AG04450 (cell line): ENCODE measurements at places on chromosomes 6 and 20. TPM values are rescaled to one million over a fixed set of nuclear protein-coding genes. Genes with fewer than 3 reads are reported as not detected.

The ERVFRD-1 gene
- polyA plus RNA-seq = not detected in 2 replicates

The TMX4 gene
- polyA plus RNA-seq = 12.8 and 15.6 TPM in 2 replicates

The KCNK16 gene
- polyA plus RNA-seq = not detected in 2 replicates

The DEFB126 gene
- polyA plus RNA-seq = not detected in 2 replicates

The ZNF311 gene
- polyA plus RNA-seq = 0.63 and 0.77 TPM in 2 replicates

The WFDC5 gene
- polyA plus RNA-seq = not detected in 2 replicates

The SLC17A2 gene
- not detected in 2 replicates for polyA plus RNA-seq

The SLCO4A1 gene
- polyA plus RNA-seq = 0.09 and 0.14 TPM in 2 replicates

The JPH2 gene
- 1.3 and 1.6 TPM in 2 replicates for polyA plus RNA-seq

The PPP1R11 gene
- 49.8 and 53.5 TPM in 2 replicates for polyA plus RNA-seq

The HLA-DRB5 gene
- not detected in 2 replicates for polyA plus RNA-seq

The C6orf15 gene
- polyA plus RNA-seq = not detected in 2 replicates
